ENCODE measurements at places on chromosomes 13 and 19.

- DNase-seq = no peak
These were observed 16.8 kb upstream of the SEMA6B start for GRCh38 chr19:4576016-4576933.

- DNase-seq = peak; percentile 54
These were observed at the start of gene ZNF730 for GRCh38 chr19:23116802-23117571. TSS of gene ZNF730 (plus strand) at chr19:23117025. CDS start at chr19:23117174, 149 bp downstream.

DNA sequence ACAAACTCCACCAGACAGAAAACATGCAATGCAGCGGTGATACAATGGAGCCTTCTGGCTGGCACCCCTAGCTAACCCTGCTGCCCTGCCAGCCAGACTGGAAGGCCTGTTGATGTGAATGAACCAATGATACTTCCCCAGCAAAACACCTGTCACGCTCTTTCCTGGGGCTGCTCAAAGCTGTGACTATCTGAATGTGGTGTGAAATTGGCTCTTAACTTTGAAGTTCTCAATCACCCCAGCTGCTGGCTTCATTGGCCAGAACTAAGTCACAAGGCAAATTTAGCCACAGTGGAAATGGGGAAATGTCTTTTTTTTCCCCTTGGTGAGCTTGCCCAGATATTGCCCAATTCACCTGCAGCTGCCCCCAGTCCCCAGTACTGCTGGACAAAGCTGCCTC lies 147.3 kb downstream of the SLC7A1 start:
- no peak for DNase-seq

DNA sequence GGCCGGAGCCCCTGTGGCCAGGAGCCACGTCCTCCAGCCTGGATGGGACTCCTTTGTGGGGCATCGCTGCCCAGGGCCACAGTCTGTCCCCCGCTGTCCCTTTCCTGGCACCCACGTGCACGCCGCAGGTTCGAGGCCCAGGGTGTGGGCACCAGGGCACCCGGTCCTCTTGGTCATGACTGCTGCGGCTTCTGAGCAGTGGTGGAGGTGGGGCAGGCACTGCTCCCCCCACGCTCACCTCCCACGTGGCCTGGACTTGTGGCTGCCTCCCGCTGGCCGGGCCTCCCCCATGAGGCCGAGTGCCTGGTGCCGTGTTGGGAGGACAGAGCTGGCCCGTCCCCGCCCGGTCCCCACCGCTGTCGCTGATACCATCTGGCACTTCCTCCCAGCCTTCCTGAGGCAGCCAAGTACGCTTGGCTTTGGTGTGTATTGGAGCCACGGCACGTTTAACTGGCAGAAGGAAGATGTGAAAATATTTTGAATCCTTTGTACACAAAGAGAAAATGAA lies 12.8 kb downstream of the SPPL2B start:
- DNase-seq = no peak

DNA sequence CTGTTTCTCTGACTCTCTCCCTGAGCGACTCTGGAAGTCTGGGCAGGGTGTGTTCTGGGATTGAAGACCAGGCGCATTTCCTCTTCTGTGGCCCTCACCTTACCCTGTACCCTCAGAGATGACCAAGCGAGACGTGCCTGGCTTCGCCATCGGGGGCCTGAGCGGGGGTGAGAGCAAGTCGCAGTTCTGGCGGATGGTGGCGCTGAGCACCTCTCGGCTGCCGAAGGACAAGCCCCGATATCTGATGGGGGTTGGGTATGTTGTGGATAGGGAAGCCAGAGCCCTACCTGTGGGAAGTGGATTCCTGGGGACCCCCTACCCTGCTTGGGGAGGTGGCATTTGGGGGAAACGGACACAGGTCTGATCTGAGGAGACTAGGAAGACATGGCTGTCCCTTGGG lies 5.8 kb upstream of the DNM2 start:
- DNase-seq = no peak

DNA sequence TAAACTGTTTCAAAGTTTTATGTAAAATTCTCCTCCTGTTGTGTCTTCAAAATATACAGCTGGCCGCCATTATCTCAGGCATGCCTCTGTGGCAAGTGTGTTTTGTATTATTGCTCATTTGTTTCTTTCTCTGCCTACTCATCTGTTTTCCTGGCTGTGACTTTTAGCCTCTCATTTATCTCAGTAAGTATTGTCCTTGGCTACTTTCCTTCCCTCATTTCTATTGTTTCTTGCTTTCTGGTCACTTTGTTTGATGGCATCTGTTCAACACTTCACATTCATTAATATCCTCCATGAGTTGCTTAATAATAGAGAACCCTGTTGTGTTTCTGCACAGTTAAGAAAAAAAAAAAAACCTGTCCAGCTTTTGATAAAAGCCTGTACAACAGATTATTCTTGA lies 869.4 kb downstream of the PCDH17 start:
- DNase-seq = no peak

DNA sequence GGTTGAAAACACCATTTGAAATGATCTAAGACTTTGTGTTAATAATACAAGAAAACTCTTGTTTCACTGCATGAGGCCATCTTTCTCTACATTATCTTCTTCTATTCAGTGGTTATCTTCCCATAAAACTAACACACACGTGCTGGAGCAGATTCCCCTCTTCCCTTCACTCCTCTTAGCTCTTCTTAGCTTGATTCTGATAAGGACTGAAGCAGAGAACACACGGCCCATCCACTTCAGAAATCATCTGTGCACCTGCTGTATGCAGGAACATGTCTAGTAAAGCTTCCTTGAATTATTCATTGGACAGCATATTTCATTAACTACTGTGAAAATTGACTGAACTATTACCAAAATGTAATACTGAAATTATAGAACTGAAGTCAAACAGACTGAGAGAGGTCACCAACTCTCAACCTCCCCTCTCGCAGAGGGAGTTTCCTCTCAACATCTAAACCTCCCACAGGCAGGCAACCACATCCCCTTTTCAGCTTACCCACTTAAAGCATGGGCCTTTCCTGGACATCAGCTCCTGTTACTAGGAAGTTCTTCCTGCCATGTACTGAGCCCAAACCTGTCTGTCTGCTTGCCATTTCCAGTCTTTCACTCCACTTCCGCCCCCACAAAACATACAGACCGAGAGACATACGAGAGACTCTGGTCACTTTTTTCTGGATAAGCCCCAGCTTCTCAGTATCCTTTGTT lies 113.9 kb downstream of the CRYL1 start:
- no peak for DNase-seq

DNA sequence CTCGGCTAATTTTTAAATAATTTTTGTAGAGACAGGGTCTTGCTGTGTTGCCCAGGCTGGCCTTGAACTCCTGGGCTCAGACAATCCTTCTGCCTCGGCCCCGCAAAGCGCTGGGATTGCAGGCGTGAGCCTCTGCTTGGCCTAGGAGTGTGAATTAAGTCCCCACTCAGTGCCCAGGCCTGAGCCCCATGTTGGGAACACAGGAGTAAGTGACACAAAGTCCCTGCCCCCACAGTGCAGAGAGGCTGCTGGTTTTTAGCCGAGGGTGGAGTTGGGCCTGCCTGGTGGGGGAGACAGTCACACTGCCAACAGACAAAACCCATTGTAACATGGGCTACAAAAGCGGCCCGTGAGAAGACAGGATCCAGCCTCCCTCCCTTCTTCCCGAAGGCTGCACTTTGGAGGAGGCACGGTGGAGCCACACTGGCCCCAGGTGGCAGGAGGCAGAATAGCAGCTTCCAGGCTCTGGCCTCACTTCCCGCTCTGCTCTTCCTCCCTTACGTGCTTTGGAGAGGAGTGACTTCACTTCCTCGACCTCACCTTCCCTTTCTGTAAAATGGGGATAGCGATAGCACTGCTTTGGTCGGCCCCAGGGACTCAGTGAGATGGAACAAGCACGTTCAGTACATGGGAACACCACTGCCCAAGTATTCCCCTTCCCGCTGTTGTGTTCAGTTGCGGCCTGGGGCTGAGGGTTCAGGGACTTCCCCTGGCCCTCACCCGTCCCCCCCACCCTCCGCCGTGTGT lies 15.2 kb upstream of the EHD2 start:
- peak; percentile 57 for DNase-seq

- DNase-seq = no peak
These were observed 8.1 kb upstream of the THSD1 start for GRCh38 chr13:52414051-52414450.

DNA sequence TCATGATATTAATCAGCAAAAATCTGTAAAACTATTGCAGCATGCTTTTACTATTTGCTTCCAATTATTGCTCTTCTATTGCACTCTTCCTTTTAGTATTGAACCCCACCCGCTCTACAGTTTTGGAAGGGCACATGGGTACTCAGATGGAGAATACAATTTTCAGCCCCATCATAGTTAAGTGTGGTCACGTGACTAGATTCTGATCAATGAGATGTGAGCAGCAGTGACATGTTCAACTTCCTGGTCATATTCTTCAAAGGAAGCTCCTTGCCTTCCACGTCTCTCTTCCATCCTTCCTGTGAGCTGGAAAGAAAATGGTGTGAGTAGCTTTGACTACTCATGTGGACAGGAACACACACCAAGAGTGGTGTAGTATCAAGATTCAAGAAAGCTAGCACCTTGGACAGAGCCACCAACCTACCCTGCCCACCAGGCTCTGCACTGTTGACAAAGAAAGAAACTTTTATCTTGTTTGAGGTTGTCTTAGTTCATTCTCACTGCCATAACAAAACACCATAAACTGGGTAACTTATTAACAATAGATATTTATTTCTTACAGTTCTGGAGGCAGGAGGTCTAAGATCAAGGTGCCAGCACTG lies 3.8 kb upstream of the FGF14 start:
- DNase-seq = peak; percentile 24
